ENCODE measurements at places on chromosomes 12 and 14.

GRCh38 chr14:102999227-102999895 lies 58.0 kb downstream of the CDC42BPB start:
- no peak for DNase-seq

GRCh38 chr14:58668848-58669480 lies 31.2 kb downstream of the DACT1 start:
- DNase-seq: no peak

DNA sequence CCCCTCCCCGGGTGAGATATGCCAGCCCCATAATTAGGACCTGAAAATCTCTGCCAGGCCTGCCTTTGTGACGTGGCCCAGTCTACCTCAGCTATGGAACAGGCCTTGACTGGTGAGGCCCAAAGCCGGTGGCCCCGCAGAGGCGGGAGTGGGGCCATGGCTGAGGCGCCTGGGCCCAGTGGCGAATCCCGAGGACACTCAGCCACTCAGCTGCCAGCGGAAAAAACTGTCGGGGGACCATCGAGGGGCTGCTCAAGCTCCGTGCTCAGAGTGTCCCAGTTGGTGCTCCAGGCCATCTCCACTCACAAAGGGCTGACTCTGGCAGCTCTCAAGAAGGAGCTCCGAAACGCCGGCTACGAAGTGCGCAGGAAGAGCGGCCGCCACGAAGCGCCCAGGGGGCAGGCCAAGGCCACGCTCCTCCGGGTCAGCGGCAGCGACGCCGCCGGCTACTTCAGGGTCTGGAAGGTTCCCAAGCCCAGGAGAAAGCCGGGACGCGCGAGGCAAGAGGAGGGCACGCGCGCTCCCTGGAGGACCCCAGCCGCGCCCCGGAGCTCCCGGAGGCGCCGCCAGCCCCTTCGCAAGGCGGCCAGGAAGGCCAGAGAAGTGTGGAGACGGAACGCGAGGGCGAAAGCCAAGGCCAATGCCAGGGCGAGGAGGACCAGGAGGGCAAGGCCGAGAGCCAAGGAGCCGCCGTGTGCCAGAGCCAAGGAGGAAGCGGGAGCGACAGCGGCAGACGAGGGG lies 21.4 kb downstream of the ZNF641 start:
- DNase-seq: no peak

- no peak for DNase-seq
These were observed 2.6 kb upstream of the BHLHE41 start for GRCh38 chr12:26127404-26127803.

DNA sequence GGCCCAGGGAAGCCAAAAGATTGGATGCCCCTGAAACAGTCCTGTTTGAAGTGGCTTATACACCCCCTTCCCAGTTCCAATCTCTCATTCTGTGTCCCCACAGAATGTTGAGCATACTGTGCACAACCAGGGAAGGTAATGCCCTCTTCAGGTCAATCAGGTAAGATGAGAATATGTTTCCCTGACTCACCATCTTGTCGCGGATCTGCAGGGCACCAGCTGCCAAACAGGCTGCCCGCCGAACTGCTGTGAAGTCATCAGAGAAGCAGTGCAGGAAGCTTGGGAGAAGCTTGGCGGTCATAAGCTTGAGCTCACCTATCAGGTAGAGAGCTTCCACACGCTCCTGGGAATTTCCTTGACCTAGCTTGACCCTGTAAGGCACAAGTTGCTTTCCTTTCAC lies 9.6 kb downstream of the RIOX1 start:
- DNase-seq: no peak

DNA sequence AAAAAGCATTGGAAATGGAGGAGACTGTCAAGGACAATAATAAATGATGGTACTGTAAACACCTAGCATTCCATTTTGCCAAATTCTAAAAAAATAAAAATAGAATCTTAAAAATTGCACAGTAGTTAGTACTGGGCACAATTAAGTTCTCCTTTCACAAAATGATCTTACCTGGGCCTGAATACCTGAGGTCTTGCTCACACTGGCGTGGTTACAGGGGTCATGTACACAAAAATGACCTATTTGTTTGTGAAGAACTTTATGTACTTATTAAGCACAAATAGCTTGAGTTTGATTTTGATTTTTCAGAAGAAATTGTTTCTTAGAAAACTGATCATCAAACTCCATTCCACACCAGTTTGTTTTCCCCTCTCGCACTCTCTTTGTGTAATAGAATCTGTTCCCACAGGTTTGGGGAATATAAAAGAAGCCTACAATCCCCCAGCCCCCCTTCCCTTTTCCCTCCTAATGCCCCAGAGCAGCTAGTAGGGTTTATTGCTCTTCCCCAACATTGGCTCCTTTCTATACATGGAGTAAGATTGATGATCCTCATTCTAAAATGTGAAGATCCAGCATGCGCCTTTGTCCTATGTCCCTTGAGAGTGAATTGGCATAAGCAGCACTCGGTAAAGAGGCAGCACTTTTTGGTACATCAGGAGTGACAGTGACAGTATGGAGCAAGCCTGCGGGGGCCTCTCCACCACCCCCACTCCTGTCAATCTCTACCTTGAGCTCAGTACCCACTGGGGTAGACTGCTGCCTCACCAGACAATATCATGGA lies 204.3 kb downstream of the ASCL1 start:
- no peak for DNase-seq

DNA sequence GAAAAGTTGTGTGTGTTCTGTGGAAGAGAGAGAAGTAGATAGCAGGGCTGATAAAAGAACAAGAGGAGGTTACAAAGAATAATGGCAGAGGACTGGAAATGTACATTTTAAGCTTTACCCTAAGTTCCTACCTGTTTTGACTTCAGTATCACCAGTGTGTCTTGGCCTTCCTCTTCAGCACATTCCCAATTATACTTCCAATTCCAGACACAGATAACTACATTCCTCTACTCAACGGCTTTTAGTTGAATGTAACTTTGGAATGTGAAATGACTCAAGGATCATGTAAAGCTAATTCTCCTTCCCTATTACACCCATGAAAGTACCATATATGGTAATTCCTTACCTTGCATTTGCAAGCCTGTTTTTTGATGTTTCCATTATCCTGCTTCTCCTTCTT lies 5.0 kb downstream of the MGST1 start:
- DNase-seq: no peak

GRCh38 chr12:130813436-130813835 lies 25.6 kb downstream of the STX2 start:
- DNase-seq: no peak

GRCh38 chr12:111166779-111167540 lies 201.9 kb downstream of the PHETA1 start:
- DNase-seq: no peak

GRCh38 chr12:114415525-114415868 lies 9.6 kb upstream of the TBX5 start:
- DNase-seq: no peak

GRCh38 chr12:67517181-67517887 lies 131.2 kb upstream of the DYRK2 start:
- DNase-seq: no peak

- DNase-seq: no peak
These were observed 76.1 kb upstream of the KRR1 start for GRCh38 chr12:75587340-75588106.

DNA sequence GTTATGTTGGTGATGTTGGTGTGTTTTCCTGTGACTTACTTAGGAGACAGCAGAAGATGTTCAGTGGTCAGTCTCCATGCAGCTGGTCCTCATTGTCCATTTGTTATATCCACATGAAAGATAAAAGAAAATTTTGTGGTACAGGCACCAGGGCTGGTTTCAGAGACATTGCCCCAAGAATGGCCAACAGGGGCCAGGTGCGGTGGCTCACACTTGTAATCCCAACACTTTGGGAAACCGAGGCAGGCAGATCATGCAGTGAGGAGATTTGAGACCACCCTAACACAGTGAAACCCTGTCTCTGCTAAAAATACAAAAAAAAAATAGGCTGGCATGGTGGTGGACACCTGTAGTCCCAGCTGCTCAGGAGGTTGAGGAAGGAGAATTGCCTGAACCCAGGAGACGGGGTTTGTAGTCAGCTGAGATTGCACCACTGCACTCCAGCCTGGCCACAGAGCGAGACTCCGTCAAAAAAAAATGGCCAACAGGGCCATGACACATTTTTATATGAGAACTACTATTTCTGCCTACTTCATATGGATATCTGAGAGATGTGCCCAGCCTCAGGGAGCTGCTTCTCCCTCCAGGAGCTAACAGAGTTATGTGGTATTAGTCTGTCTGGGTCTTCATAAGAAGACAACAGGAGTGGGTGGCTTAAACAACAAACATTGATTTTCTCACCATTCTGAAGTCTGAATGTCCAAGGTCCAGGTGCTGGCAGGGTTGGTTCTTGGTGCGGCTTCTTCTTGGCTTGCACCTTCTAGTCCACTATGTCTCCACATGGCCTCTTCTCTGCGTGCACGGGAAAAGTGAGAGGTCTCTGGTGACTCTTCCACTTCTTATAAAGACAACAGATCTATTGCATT lies 821.7 kb downstream of the TMEM121 start:
- DNase-seq: no peak

DNA sequence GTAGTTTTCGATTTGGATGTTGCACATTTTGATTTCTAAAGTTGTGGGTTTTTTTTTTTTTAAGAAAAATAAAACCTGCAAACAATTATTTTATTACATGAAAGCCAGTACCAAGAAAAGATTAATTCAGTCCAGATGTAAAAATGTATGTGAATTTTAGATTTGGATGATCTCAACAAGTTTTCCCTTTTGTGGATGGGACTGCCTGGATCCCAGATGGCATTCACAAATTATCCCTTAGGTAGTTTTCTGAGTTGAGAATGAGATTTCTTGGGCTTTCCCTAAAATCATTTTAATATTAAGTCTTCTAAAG lies 2.8 kb downstream of the FRMD6 start:
- DNase-seq: no peak

DNA sequence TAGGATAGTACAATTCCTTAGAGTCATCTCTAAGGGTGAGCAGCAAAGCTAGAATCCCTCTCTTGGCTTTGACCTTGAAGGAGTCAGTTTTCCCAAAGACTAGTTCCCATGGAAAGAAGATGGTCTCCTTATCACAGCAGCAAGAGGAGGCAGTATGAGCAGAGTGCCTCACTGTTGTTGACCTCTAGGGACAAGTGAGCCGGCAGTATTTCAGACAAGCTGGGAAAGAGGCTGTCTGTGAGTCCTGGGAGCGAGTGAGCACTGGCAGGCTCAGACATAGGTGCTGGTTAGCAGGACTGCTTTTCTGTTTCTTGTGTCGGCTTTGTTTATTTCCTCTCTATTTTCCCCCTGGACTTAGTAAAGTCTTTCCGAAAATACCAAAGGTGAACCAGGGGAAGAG lies 60.7 kb downstream of the NTF3 start:
- DNase-seq: no peak

DNA sequence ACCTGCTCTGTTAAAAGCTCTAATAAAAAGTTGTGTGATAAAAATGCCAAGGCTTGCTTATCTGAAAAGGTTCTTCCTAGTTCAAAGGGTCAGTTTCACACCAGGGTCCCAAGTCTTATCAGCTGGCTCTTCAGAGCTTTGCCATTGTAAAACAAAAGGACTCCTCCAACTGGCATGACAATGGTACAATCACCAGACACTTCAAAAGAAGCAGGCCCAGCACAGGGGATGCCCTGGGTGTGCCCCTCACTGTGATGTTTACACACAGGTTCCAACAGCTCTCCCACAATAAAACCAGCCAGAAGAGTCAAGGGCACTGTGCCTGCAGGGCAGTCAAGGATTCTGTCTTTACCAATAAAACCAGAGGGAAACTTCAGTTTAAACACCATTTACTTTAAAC lies 78.7 kb downstream of the PRICKLE1 start:
- DNase-seq: no peak

DNA sequence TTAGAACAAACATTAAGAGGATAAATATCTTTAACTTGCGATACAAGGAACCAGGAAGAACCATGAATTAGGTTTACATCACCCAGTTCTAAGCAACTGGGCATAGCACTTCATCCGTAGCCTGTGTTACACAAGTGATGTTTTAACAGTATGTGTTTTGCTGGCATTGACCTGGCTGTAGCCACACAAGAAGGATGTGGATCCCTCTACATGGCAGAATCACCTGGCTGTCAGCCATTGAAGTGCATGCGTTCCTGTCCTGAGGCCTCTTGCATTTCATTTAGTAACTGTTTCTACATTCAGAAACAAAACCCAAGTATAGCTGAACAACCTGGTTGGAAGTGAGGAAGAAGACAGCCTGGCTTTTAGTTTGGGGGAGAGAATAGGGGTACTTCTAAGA lies 72.2 kb downstream of the TGFB3 start:
- no peak for DNase-seq

GRCh38 chr14:96105089-96105925 lies 66.1 kb downstream of the C14orf132 start:
- DNase-seq: no peak

- no peak for DNase-seq
These were observed 42.4 kb upstream of the PPP2R5C start for GRCh38 chr14:101719045-101719645.

DNA sequence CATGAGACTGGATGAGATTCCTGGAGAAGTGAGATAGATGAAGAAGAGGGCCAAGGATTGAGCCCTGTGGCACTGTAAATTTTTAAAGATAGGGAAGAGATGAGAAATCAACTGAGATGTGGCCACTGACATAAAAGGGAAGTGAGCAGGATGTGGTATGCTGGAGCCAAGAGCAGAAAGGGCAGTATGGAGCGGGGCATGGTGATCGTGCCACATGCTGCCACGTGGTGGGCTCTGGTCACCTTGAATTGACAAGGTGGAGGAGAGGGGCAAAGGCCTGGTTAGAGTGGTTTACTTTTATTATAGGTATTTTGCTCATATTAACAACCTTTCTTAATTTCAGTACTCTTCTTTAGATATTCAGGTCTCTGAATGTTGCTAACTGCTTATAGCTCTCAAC lies 257.9 kb downstream of the NEDD1 start:
- no peak for DNase-seq

DNA sequence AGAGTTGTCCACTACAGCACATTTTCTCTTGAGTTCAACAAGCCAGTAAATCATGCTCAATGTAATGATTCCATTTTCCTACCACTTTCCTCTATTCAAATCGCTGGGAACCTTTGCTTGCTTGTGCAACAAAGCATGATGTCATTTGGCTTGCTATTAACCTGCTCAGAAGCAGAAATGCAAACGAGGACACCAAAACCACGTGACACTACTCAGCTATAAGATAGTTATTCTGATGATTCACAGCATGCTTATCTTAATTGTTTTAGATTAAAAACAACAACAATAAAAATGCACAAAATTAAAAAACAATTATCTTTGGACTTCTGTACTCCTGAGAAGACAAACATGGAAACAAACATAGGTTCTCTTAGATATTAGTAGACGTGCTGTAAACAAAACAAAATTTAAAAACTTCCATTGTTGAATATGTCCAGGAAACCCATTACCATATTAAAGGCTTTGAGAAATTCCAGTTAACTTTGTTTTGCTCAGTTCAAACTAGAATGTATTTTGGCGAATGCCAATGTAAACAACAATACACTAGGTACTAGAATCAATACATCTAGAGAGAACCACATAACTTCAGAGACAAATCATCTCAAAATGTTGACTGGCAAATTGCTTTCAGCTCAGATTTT lies 77.5 kb upstream of the KRAS start:
- no peak for DNase-seq
